Renal pelvis (tissue), 12 donors: ENCODE measurements at places on chromosomes 2 and 18. TPM values are rescaled to one million over a fixed set of nuclear protein-coding genes. Genes with fewer than 3 reads are reported as not detected.

Gene PCARE
- 0.30 TPM for polyA plus RNA-seq

Gene COL4A3
- polyA plus RNA-seq: 33.6 TPM

Gene IL36RN
- not detected for polyA plus RNA-seq

Gene TCF7L1
- polyA plus RNA-seq: 58.2 TPM

Gene FBXO48
- 2.3 TPM for polyA plus RNA-seq

Gene ATOH8
- 17.6 TPM for polyA plus RNA-seq

Gene TUBA3E
- not detected for polyA plus RNA-seq

- no peak for DNase-seq
These were observed 5.9 kb upstream of the RALB start for GRCh38 chr2:120246546-120247300.

DNA sequence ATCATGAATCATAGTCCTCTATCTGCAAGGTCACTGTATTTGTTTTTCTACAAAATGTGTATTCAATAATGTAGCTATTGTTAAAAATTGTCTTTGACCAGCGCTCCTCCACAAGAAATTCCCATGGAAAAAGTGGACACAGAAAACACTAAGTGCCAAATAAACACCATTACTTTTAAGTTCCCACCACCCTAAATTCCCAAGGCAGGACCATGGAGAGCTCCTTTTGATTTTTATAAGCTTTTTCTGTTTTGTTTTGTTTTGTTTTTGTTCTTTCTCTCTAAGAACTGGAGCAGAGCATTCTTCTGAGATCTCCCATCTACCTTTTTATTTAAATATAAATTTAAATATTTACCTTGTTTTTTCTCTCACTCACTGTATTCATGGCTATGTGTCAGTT, 44.5 kb downstream of the LRATD1 start:
- peak; percentile 23 for DNase-seq

DNA sequence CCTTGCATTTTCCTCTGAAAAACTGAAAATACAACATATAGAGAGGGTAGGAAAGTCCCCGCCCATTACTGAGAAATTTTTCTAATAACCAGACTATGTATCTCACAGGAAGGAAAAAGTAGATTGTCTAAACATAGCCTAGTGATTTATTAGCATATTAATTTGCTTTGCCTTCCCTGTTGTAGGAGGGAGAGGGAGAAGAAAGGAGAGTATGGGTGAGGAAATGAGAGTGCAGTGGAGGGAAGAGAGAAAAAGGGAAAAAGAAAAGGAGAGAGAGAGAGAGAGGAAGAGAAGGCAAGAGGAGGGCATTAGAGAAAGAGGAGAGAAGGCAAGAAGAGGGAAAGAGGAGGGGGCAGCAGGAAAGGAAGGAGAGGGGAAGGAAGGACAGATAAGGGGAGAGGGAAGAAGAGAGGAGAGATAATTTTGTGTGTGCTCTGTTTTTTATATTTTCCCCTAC, 3.6 kb upstream of the KYNU start:
- DNase-seq: no peak

DNA sequence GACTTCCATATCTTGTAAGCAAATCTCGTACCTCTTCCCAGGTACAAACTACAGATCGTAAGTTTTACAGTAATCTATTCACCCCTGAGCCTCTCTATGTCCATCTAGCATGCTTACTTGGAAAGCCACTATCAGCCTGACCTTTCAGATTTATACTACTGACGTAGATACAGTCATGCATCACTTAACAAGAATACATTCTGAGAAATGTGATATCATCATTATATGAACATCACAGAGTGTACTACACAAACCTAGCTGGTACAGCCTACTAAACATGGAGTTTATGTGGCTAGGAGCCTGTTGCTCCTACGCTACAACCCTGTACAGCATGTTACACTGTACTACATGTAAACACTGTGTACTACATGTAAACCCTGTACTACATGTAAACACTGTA, 293.2 kb upstream of the ZNF804A start:
- DNase-seq: no peak

DNA sequence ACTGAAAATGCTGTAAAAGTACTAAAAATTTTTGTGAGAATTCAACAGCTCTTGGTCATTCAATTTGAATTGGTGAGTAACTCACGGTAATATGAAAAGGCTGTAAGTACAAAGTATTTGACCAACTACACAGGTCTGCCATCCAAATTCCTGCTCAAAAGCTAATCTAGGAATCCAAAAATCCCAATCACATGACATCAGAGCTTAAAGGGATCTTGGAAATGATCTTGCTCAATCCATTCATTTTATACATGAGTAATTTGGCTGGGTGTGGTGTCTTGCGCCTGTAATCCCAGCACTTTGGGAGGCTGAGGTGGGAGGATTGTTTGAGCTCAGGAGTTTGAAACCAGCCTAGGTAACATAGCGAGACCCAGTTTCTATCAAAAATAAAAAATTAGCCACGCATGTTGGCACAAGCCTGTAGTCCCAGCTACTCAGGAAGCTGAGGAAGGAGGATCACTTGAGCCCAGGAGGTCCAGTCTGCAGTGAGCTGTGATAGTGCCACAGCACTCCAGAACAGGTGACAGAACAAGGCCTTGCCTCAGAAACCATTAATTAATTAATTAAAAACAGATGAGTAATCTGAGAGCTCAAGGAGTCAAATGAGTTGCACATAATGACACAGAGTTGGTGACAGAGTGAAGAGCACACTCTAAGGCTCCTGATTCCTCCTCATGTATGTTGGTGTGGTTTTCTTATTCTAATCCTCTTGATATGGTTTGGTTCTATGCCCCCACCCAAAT, 19.8 kb downstream of the SPIRE1 start:
- DNase-seq: no peak

DNA sequence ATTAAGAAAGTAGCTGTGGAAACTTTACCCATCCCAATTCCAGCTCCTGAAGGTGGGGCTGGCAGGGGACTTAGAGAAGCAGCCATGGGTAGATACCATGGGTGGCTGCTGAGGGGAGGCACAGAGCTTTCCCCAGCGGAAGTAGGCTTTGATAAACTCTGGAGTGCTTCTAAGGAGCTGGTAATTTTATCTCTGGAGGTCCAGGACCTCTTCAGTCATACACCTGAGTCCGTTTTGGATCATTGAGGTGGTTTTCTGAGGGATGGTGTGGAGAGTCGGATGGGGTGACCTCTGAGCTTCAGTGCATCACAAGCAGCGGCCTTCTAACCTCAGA, 36.7 kb upstream of the BMP10 start:
- no peak for DNase-seq

DNA sequence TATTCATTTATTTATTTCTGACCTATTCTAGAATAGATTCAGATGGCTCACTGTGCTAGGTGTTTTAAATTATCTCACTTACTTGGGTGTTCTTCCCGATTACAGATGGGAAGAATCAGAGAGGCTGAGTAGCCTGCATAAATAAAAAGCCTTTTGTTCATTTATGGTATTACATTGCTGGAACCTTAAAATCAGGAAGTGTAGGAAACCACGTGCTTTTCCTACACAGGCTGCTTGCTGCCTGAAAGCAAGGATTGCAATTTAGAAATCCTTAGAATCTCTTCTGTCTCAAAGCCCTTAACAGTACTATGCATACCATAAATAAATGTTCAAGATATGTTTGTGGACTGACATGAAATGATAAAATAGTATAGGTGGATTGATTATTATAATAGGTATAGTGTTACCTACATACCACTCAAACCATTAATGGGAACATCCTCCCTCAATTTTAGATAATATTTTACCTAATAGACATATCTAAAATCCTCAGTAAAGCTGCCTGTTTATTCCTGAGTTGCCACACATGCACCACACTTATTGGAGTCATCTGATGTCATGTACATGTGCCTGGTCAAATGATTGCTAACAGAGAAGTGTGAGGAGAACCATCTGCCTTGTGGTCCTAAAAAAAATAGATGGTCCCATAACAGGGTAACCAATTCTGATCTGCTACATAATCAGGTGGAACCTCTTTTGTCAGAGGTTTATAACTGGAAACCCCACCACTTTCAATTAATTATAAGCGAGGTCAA, 73.5 kb upstream of the C2orf15 start:
- no peak for DNase-seq

DNA sequence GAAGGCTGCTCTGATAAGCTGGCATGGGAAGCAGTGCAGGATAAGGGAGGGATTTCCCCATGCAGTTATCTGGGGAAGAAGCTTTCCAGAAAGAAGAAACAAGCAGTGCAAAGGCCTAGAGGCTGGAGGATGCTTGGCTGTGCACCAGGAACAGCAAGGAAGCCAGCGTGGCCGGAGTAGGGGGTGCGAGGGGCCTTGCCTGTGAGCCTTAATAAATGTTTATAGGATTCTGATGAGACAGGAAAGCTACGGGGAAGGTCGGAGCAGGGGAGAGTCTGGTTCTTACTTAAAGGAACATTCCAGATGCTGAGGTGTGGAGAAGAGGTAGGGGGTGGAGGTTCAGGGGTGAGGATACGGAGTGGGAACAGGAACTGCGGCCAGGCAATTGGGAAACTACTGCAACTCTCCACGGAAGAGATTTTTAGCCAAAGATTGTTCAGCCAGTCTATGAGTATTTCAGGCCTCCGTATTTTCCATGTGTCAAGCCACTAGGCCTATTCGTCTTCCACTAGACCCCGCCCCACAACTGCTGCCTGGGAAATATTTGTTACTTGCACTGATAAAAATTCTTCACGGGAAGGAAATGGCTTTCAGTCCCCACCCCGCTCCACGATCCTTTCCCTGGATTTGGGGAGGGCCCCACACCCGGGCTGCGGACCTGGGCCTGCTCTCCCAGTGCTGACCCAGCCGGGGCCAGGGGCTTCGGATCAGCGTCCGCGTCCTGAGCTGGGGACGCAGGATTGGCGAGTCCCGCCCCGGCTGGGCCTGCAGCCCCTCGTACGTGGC, 516 bp downstream of the EIF2AK2 start:
- peak; percentile 62 for DNase-seq

- no peak for DNase-seq
These were observed 60.4 kb upstream of the CDKL4 start for GRCh38 chr2:39304200-39304599.

DNA sequence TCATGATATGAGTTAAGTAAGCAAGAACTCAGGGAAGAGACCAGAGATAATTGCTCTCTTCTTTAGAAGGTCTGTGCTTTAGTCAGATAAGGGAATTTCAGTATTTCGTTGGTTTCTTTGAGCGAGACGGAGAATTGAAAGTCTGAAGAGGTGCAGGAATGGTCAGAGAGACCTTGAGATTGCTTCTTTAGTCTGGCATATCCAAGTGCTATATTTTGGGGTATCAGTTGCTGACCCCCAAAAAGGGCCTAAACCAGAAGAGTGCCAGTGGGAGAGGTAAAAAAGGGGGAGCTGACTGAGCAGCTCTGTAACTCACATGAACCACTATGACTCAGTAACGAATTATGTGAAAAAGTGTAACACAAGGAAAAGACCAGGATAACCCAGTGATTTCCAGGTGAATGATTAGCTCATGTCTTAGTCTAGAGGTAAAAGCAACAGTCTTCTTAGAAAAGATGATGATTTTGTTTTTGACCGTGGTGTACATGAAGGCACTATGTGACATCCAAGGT, 932.9 kb downstream of the TDRD15 start:
- DNase-seq: no peak

DNA sequence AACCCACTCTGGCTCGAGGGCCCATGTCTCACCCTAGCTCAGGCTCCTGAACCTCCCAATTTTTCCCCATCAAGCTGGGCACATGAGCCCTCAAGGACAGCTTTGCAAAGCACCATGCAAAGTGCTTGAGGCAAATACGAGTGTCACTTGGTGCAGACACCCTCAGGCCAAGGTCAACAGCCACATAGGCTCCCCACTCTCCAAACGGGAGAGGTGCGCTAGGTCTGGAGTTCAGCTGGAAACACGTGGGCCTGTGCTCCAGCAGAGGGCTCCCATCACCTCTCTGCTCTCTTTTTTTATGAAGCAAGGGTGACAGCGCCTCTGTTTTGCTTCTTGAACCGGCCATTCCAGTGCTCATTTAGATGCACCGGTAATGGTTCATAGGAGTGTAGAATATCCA, 11.9 kb upstream of the ARHGAP25 start:
- DNase-seq: no peak

DNA sequence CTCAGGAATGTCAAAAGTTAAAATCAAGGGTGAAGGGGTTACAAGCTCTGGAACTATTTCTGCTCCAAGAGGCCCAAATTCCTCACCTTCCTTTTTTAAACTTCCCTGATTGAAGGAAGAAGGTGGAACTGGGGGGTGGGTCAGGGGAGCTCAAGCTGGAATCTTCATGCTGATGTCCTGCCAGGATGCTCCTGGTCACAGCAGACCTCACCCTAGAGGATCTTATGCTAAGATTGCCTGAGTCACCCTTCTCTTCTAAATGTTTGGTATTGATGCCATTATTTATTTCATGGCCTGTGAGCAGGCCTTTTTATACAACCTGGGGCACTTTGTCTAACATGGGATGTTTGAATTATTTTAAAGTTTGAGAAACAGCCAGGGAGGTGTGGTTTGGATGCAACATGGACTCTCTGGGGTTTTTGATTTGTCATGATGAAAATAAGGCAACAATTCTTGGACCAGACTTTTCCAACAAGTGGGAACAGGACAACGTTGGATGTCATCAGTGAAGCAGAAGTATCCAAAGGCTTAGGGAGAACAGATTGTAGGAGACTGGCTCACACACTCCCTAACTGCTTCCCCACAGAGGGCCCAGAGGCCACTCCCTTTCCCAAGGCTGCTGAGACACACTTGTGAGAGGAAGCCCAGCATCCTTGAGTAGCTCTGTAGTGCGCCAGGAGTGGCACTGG, 420.2 kb upstream of the MEX3C start:
- no peak for DNase-seq

- no peak for DNase-seq
These were observed 246.3 kb upstream of the SIX2 start for GRCh38 chr2:45255563-45255962.

GRCh38 chr2:29220506-29221270, 105.5 kb downstream of the CLIP4 start:
- DNase-seq: no peak

- no peak for DNase-seq
These were observed 197.2 kb downstream of the CYP26B1 start for GRCh38 chr2:71950256-71951082.
